ENCODE measurements at places on chromosomes 1 and 21.

GRCh38 chr1:53722025-53722424, 16.9 kb downstream of the GLIS1 start:
- DNase-seq, result no peak

DNA sequence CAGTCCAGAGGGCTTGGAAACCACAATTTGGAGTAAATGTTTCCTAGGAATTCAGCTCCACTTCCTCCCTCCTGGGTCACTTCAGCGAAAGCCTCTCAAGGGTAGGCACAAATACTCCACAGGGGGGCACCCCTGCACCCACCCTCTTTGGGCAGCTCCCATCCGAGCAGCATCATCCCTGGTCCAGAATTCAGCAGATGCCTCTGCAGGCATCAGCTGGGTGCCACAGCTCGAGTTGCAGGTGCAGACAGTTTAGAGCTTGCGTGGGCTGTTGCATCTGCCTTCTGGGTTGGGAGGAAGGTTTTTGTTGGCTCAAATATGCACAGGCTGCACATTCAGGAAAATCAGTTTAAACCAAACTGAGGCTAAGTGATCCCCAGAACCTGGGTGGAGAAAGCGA, 25.0 kb downstream of the KANK4 start:
- DNase-seq, result no peak

DNA sequence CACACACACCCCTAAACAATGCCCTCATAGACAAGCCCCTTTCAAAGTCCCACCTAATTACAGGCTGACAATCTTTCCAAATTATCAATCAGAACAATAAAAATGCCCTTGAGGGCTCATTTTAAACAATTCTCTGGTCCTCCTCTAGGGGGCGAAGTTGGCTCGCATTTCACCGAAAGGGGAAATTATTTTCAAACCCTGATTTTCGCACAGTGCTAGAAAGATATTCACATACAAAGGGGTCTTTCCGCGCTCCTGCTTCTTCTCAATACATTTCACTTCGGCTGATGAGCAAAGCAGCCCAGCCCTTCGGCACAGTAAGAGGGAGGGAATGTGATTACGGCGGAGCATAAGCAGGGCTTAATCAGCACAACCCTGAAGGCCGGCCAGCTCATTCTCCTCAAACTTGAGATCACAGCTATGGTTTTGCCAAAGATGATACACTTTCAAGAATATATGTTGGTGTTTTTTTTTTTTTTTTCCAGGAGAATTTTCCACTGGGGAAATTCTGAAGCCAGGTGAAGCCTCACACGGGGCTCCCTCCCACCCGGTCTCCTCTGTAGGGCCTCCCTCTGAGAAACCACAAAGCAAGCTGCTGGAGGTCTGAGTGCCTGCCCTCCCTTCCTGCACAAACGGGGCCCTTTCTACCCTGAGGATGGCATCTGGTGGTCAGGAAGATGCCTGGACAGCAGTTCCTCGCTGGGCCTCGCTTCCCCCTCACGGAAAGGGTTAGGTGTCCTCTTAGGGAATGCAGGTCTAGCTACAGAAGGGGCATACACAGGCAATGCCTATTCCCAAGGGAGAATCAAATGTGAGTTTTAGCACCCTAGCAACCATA, 66.9 kb downstream of the GNG12 start:
- DNase-seq, result peak; percentile 10

DNA sequence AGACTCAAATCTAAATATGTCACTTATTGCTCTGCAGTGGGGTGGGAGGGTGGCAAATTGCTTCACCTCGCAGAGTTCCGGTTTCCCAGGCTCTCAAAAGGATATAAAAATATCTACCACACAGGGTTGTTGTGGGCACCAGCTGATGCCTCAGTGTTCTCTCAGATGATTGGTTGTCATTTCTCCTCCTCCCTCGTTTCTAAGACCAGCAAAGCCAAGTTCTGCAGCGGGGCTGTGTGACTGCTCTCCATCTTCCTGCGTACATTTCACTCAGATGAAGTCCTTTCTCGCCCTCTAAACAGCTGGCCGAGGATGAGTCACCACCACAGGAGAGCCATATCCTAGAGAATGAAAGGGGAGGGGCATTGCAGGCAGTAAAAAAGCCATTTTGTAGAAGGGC, 35.0 kb upstream of the VWA5B1 start:
- no peak for DNase-seq

DNA sequence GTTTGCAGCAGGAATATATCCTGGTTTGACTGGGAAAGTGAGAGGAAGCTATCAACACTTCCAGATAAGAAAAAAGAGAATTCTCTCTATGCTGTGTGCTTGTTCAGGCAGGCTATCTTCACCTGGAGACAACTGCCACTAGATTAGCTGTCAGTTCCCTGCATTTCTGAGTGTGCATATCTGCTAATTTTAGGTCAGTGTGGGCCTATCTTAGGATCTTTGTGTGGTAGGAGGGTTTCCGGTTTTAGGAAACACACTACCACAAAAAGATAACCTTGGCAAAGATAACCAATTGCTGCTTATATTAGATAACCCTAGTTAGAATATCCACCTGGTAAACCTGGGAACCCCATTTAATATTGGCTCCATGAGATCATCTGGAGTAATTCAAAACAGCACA, 22.5 kb upstream of the GBP5 start:
- DNase-seq, result no peak

DNA sequence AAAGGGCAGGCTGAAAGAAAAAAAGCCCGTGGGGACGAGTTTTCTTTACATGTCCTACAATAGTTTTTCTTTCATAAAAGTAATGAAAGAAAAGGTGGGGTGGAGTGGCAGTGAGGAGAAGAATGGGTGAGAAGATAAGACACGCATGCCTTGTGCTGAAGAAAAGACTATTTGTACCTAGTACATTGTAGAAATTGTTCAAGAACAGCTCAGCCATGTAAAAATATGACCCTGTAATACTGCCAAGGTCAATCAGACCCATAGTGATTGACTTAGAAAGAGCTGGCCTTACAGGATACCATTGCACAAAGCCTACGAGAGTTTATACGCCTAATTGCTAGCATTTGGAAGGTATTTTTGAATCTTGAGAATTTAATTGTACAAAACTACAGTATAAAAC, 126.0 kb upstream of the NRIP1 start:
- DNase-seq, result no peak

DNA sequence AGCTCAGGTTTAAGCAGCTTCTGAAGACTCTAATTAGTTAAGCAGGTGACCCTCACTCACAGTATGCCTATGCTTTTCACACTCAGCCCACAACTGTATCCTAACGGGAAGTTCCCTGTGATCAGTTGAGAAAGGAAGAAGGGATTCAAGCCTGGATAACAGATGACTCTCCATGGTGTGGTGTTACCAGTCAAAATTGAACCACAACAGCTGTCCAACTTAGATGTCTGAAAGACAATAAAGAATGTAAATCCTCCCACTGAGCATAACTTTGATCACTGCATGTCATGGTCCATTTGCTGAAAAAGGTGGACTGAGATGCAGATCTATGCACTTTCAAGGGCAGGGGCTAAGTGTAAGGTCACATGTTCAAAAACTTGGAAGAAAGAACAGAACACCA, 32.3 kb upstream of the DIPK1A start:
- no peak for DNase-seq

- no peak for DNase-seq
These were observed 1073.3 kb downstream of the ADGRL2 start for GRCh38 chr1:82874041-82874440.

- DNase-seq, result no peak
These were observed 345.6 kb downstream of the NPHP4 start for GRCh38 chr1:5646486-5647149.

DNA sequence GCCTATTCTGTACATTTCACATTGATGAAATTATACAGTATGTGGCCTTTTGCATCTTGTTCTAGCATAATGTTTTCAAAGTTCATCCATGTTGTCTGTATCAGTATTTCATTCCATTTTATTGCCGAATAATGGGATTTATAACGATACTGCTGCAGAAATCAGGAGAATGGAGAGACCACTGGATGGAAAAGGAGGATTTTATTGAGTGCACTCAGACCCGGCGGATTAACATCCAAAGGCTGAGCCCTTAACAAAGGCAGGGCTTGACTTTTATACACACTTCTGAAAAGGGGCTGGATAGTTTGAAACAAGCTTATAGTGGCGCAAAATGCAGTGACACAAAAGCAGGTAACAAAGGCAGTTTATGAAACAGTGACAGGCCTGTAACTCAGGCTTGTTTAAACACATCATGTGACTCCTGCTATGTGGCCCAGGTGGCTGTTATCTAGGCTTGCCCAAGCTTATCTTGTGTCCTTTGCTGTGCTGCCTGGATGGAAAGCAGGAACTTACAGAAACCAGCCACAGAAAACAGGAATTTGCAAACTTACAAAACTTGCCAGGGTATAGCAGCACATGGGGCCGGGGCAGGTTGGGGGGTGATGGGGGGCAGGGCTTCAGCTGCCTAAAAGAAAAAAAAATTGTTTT, 32.8 kb upstream of the KCNJ15 start:
- DNase-seq, result no peak

GRCh38 chr1:75745276-75745675, 20.8 kb downstream of the ACADM start:
- no peak for DNase-seq

DNA sequence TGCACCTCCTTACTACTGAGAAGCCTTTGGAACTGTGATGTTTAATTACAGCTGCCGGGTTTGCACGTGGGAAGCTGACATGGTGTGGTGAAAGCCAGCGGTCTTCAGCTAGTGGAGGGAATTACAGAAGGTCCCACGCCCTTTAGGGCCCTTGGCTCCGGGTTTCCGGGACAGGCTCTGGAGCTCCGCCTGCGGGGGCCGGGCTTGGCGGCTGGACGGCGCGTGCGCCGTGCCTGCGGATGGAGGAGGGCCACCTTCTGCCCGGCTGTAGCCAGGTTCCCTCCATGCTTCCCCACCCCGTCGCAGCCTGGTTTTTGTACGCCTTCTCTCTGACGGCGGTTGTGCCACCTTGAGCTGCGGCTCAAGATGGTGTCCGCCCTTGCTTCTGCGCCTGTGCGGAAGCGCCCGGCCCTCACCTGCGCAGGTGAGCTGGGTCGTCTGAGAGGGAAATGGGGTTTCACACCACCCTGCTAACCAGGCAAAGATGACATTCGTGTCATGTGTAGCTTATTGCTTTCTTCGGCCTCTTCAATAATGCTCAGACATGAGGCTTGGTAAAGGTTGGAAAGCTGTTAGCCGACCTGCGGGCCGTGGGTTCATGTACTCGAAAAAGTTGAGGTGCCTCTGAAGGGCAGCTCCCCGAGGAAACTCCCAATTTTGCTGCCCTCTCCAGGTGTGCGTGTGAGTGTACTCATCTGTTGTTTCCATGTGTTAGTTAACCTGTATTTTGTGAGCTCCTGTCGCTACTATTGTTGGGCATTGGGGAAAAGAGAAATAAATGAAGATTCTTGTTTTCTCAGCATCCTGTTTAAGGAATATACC, 36.6 kb upstream of the OPRD1 start:
- peak; percentile 38 for DNase-seq

- no peak for DNase-seq
These were observed 146.6 kb upstream of the WNT4 start for GRCh38 chr1:22289307-22289995.

- DNase-seq, result no peak
These were observed 77.2 kb downstream of the FHAD1 start for GRCh38 chr1:15323989-15324868.

DNA sequence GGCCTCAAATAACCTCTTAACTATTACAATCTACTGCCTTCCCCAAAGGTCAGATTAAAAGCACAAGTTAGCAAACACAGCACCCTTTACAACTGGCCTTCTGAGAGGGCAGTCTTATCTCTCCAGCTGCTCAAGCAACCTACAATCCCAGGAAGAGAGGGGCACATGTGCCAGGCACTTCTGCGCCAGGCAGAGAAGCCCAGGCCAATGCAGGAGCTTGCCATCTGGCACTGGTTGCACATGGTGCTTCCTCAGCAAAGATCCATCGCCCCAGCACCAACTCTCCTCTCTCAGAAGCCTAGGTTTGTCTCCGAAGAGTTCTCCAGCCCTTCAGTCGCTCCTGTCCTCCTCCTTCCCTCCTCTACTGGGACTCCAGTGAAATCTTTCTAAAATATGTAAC, 2.5 kb downstream of the STK40 start:
- DNase-seq, result no peak

DNA sequence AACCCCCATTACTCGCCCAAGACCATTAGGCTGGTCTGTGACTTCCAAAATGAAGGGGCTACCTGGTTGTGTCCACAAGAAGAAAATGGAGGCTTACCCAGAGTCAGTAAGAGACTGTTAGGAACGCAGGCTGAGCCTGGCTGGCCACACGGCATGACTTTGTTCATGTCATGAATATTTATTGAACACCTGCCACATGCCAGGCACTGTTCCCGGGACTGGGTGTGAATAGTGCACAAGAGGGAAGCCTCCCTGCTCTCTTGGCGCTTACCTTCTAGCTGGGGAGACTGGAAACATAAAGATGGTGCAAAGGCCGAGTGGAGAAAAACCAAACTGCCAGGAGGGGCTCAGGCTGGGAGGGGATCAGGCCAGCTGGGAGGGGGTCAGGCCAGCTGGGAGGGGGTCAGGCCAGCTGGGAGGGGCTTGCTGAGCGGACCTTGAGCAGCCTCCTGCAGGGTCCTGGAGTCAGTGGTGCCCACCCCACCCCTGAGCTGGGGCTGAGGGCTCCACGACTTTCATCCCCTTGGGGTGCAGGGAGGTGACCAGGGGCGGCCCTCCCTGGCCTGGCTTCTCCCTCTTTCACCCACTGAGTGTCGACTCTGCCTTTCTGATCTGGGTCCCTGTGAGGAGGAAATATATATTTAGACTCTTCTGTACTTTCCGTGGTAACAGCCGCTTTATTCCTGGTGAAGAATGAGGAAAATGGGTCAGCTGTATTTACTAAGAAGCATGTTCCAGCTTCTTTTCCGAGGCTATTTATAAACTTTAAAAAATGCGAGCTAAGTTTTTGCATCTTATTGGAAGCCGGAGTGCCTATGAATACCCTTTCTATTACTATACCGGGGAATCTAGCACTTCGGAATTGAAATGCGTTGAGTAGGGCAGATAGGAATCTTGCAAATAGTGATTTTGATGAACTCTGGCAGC, 139.0 kb downstream of the CAMTA1 start:
- no peak for DNase-seq

DNA sequence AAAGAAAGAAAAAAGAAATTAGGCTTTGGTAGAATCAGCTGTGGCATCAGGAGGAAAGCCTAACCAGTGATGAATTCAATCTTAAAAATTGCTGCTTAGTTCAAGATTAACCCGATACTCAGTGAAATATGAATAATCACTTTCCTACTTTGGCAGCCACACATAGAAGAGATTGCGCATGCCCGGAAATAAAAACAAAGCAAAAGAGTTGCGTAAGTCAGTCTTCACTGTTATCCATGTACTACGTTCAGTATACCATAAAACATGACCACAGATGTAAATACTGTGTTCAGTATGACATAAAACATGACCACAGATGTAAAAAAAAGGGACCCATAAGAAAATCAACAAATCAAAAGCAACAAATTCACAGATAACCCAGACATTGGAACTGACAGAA, 19.2 kb downstream of the CD1D start:
- DNase-seq, result no peak

DNA sequence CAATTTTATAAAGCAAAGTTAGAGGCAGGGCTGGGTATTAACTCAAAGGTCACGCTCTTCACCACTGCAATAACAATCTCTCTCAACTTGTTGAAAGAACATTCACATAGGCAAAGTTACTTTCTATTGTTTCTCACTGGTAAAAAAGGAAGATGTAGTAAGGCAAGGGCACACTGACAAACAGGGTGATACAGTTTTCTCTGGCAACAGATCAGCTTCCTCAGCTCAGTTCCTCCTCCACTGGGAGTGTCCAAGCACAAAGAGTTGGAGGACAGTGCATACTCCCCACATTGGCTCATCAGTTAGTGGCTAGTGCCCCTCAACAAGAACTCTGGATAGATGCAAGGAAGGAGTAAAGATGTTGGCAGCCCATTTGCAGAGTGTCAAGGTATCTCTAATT, 3.7 kb downstream of the PLPPR4 start:
- DNase-seq, result no peak
